ENCODE measurements at places on chromosomes 4 and X. TPM values are rescaled to one million over a fixed set of nuclear protein-coding genes. Genes with fewer than 3 reads are reported as not detected.

CDKL5 gene
- 13.9 TPM for polyA plus RNA-seq

HPGD gene
- 134 TPM for polyA plus RNA-seq

OPN1MW3 gene
- not detected for polyA plus RNA-seq

DAPP1 gene
- polyA plus RNA-seq = 0.88 TPM

GRCh38 chr4:47915378-47915777 is 995 bp upstream of the NFXL1 start:
- no peak for DNase-seq

- no peak for DNase-seq
These were observed 25.5 kb downstream of the INTS12 start for GRCh38 chr4:105683038-105683437.

DNA sequence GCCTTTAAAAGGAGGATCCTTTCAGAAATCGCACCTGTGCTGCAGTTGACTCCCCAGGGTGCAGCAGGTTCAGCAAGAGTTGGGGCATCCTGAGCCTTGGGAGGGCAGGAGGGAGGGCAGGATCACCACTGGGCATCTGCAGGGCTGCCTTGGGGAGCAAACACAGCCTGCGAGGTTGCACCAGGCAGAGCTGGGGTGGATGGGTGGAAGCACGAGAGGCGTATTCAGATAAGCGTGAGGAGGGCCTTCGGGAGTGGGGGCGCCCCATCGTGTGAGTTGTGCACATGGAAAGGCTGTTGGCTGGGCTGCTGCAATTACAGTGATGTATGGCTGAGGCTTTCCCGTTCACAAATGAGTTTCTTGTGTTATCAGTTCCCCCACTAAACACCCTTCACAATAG is 55.5 kb downstream of the PSAPL1 start:
- DNase-seq = no peak

DNA sequence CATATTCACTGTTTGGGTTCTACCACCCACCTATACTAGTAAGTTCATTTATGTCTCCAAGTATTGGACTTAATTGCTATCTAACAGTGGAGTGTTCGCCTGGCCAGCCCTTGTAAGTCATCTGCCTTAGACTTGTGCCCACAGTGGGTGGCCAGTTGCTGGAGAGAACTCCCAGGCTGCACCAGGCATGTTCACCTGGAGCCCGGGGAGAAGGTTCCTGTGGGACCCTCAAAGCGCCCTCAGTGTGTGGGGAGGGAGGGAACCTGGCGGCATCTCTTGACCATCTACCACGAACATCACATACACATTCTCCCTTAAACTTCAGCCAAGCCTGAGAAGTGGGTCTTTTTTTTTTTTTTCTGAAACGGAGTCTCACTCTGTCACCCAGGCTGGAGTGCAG is 138.1 kb downstream of the CPZ start:
- no peak for DNase-seq

DNA sequence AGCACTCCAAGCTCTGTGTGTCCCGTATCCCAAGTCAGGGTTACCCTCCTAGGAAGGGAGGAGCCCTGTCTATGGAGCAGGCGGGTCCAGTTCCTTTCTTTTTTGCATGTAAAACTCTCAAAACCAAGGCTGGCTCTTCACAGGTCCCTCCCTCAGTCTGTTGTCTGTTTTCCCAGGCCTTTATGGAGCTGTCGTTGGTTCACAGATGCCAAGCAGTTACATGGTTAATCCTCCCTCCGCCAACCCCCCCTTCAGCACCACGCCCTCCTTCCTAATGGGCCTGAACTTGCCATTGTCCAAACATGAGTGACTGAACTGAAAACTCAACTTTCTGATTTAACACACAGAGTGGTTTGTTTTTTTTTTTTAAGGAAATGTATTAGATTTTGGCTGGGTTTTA is 148.3 kb downstream of the STOX2 start:
- DNase-seq = no peak

DNA sequence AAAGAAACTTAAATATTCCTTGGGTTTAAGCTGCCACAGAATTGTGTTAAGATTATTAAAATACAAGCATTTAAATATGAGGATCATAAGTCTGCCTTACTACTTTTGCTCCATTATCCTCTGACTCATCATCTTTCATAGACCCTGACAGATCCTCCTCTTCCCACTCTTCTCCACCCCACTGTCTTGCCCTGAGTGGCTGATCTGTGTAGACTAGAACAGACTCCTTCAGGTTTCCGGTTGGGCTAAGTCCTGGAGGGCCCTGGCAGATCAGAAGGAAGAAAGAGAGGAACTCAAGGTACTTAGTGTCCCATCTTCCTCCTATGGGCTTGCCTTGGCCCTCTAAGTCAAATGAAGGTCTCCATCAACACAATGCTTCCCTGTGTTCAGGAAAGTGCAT is 30.7 kb downstream of the PALLD start:
- no peak for DNase-seq

All from right renal pelvis (tissue), 4 donors.